ENCODE measurements at places on chromosomes 1 and 21. TPM values are rescaled to one million over a fixed set of nuclear protein-coding genes. Genes with fewer than 3 reads are reported as not detected.

GRCh38 chr1:161987872-161988271 lies 35.8 kb downstream of the OLFML2B start:
- no peaks in the 10 kb centered on the region for H3K36me3 ChIP-seq
- no peaks in the 10 kb centered on the region for H3K27me3 ChIP-seq
- H3K4me3 ChIP-seq, result no peak overlapping the region
- no peak for DNase-seq
- no peaks in the 10 kb centered on the region for H3K4me1 ChIP-seq

GRCh38 chr1:16207318-16208269 lies 4.9 kb downstream of the ARHGEF19 start:
- DNase-seq, result no peak
- peaks cover 6% of the 10 kb centered on the region for H3K36me3 ChIP-seq
- no peaks in the 10 kb centered on the region for H3K27me3 ChIP-seq
- peak overlapping the region; percentile 82 for H3K27ac ChIP-seq
- peak overlapping the region; percentile 44 for H3K4me3 ChIP-seq

The TFF2 gene
- 0.12 TPM for polyA plus RNA-seq

The PTGS2 gene
- polyA plus RNA-seq, result 12.3 TPM

The RGS4 gene
- 8.1 TPM for polyA plus RNA-seq
